OCI-M1 (cell line): ENCODE measurements at places on chromosomes 1 and 21.

GRCh38 chr1:81379430-81379829 lies 421.3 kb upstream of the ADGRL2 start:
- DNase-seq: no peak

DNA sequence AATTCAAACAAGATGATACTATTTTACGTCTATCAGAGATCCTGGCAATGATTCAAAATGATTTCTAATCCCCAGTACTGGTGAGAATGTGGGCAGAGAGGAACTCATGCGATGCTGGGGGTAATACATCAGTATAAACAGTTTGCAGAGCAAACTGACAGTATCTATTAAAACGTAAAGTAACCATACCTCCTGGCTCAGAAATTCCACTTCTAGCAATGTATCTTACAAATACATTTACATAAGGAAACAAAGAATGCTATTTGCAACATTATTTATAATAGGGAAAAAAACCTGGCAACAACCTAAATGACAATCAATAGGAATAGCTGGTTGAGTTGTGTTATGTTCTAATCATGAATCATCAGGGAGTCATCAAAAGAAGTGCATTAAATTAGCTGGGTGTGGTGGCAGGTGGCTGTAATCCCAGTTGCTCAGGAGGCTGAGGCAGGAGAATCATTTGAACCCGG lies 15.9 kb downstream of the RCAN1 start:
- DNase-seq: no peak

- no peak for DNase-seq
These were observed 58.9 kb downstream of the DDAH1 start for GRCh38 chr1:85406081-85406480.

DNA sequence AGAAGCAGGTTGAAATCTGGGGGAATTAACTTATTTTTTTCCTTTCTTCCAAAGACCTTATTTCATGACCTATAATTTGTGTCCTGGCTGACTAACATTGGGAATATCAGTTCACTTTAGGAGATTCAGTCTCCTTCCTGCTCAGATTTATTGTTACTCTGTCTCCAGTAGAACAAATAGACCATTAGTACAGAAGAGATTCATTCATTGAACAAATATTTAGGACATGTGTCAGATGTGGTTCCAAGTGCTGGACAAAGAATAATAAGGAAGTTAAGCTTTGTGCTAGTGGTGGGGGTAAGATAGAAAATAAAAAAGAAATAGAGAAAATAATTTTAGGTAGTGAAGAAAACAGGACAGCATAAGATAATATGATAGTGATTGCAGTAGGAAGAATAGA lies 20.3 kb downstream of the ZMYM4 start:
- DNase-seq: no peak

- DNase-seq: no peak
These were observed 19.0 kb upstream of the MPC2 start for GRCh38 chr1:167955915-167956314.

DNA sequence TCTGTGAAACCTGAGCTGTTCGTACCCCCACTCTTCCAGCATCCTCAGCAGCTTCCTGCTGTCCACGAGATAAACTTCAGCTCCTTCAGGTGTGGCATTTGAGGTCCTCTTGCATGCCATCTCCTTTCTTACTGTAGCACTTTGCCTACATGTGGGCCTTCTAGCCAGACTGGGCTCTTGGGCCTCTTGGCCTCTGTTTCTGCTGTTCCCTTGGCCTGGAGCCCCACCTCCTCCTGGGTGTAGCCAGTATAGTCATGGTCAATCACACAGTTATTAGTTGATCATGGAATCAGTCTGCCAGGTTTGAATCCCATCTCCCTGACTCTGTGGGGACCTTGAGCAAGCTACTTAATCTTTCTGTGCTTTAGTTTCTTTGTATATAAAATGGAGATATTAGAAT lies 26.4 kb downstream of the TMEM53 start:
- no peak for DNase-seq

GRCh38 chr1:180236698-180237509 lies 6.8 kb downstream of the LHX4 start:
- DNase-seq: no peak

DNA sequence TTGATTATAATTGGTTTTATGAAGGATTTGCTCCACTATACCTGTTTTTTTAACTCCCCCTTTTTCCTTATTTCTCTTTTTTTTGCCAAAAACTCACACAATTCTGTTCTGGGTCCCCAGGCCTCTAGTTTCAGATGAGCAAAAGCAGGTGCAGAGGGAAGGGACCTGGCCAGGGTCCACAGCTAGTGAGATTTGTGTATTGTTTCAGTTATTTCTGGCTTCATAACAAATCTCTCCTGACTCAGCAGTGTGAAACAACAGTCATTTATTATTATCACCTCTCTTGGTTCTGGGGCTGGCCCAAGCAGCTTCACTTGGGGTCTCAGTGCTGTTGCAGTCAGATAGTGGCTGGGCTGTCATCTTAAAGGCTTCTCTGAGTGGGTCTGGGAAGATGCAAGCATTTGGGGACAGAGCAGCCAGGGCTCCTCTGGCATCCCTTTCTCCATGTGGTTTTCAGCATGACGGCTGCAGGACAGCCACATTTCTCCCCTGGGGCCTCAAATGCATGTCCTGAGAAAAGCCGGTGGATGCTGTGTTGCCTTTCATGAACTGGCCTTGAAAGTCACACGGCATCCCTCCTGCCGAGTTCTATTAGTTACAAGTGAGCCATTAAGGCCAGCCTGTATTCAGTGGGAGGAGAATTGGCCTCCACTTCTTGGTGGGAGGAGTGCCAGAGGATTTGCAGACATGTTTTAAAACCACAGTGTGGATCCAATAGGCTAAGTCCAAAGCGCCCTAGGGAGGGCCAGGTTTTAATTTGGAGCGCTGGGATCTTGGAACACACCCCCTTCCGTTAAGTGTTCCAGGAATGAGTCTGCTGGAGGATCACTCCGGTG lies 137.1 kb downstream of the CAMTA1 start:
- DNase-seq: no peak

DNA sequence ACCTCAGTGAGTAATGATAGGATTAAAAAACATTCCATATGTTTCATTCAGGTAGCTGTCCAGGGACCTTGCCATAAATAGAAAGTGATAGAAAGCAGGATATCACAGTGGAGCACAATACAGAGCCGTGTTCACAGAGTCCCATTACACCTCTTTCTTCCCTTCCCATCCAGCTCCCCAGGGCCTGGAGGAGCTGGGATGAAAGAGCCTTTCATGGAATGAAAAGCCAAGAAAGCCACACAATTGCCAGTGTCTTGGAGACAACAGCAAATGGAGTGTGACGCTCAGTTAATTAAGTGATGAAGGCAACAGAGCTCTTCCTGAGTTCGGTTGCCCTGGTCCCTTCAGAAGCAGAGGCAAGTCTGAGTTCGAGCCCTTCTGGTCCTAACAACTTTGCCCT lies 387.3 kb upstream of the PLXNA2 start:
- no peak for DNase-seq

- DNase-seq: peak; percentile 87
These were observed 78.7 kb downstream of the PAPPA2 start for GRCh38 chr1:176541663-176542062.

DNA sequence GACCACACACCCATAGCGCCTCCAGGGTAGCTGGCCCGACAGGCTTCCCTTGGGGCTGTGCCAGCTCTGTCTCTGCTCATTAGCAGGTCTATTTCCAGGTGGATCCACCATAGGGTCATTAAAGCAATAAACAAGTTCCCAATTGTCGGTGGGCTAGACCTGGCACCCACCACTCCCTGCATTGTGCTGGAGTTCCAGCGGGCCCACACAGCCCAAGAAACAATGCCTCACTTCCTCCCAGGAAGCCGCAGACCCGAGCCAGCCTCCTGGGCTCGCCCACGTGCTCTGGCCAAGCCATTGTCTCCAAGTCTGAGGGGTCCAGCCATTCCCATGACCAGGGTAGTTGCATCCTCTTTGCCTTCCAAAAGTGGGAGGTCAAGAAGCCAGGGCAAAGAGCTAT lies 27.5 kb upstream of the SOX13 start:
- DNase-seq: no peak

GRCh38 chr1:203271962-203272632 lies 33.2 kb upstream of the BTG2 start:
- DNase-seq: no peak

GRCh38 chr1:36486439-36487335 lies 4.0 kb upstream of the CSF3R start:
- DNase-seq: peak; percentile 83

DNA sequence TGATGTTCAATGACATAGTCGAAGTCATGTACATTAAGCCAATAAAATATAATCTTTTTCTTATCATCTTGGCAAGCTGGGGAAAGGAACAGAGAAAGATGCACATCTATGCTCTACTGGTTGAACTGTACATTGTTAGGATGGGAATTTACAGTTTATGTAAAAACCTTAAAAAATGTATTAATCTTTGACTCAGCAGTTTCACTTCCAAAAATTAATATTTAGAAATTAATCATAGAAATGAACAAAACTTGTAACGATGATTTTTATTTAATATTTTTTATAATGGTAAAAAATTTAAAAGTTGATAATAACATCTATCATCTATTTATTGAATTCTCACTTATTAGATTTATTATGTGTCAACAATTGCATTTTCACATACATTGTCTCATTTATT lies 5.7 kb upstream of the C1orf141 start:
- no peak for DNase-seq

- no peak for DNase-seq
These were observed 16.5 kb upstream of the HDAC1 start for GRCh38 chr1:32275424-32275823.

DNA sequence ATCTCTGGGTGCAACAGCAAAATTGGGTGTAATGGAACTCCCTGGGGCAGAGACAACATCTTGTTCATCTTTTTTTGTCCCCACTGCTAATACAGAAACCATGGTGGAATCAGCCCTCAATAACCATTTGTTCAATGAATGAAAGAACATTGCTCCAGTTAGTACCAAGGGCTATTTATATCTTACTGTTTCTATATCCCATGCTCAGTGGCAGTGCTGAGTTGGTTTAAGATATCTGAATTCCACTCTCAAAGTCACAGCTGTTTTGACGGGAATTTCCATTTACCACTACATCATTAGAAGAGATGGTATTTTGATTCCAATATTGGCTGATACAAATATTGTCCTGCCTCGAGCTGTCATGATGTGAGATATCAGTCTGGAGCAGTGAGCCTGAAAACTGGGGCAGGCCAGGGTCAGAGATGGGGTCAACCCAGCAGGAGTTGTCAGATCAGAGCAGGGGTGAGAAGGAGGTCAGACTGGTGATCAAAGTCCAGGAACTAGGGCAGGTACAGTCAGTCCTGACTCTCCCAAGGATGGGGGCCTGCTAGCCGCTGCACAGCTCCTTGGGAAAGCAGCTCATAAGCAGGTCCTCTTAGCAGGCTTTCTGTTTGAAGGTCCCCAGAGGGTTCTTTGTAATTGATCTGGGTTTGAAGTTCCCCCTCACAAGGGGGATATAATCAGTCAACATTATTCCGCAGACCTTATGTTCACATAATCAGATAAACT lies 5.8 kb upstream of the PHC2 start:
- no peak for DNase-seq

DNA sequence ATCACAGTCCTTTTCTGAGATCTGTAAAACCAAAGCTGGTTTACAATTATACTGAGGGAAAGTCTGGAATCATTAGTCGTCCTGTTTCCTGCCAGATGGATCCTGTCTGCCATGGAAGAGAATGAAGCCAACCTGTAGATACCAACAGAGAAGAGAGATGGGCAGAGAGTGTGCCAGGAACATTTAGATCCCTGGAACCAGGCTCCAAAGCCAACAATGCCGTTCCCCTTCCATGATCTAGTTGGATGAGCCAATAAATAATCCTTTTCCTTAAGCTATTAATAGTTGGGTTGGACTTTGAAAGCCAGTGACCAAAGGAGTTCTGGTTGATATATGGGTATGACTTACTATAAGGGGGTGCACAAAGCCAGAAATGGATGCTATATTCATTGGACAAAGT lies 15.0 kb downstream of the CAPN8 start:
- no peak for DNase-seq

DNA sequence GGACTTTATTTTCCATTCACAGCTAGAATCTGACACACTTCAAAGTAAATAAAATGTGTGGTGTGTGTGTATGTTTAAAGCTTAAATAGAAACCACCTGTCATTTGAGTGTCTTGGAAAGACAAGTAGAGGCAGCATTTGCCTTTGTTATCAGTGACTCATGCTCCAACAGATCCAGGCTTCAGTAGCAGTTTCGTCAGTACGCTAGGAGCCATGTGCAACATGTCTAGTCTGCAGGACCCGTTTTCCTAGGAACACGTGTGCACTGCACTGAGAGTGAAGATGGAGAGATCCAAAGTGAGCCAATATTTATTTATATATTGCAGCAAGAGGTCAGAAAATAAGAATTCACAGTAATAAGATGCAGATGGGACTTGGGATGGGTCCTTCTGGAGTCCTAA lies 41.8 kb downstream of the SGIP1 start:
- DNase-seq: peak; percentile 38

- no peak for DNase-seq
These were observed 43.0 kb downstream of the TMEM53 start for GRCh38 chr1:44631333-44631646.

- no peak for DNase-seq
These were observed 3.2 kb upstream of the BEST4 start for GRCh38 chr1:44790968-44791801.

GRCh38 chr1:37047542-37047941 lies 13.2 kb upstream of the GRIK3 start:
- no peak for DNase-seq

DNA sequence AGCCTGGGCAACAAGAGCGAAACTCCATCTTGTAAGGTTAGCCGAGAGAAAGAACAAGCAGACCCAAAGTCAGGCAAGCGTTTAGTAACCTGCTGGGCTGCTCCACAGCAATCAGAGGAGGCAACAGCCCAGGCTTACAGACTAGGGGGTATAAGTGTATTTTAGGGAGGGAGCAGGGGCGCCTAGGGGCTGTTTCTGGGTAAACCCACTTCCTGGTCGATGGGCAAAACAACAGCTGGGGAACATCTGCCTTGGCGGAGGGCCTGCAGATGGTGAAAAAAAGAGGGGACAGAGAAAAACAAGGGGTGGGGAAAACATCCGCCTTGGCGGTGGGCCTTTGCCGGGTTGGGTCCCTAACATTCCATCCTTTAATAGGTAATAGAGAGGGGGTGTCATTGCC lies 5.2 kb downstream of the TAS1R1 start:
- DNase-seq: no peak

GRCh38 chr1:19254416-19254815 lies 2.8 kb downstream of the MRTO4 start:
- DNase-seq: no peak

DNA sequence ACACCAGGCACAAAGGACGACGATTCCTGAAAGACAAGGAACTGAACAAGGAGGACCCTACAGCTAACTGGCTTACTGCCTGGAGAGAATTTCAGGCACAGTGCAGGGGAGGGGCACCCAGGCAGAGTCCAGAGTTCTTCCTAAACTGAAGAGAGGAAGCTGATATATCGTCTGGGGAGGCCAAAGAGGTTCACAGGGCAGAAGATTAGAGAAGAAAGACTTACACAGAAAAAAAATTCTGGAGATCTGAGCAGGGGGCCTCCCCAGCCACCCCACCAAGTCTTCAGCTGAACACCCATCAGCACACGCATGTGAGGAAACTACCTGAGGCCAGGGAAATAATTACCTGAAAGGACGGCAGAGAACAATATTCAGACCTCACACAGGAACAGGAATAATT lies 24.6 kb downstream of the SORT1 start:
- peak; percentile 21 for DNase-seq

GRCh38 chr1:60765204-60765603 lies 317.2 kb upstream of the NFIA start:
- peak; percentile 70 for DNase-seq
